ENCODE measurements at places on chromosomes 5 and 9.

- no peak for DNase-seq
Measured at GRCh38 chr9:5978523-5978922, 36.9 kb downstream of the RANBP6 start.

GRCh38 chr9:94973451-94973941 lies 247.0 kb downstream of the AOPEP start:
- no peak for DNase-seq

DNA sequence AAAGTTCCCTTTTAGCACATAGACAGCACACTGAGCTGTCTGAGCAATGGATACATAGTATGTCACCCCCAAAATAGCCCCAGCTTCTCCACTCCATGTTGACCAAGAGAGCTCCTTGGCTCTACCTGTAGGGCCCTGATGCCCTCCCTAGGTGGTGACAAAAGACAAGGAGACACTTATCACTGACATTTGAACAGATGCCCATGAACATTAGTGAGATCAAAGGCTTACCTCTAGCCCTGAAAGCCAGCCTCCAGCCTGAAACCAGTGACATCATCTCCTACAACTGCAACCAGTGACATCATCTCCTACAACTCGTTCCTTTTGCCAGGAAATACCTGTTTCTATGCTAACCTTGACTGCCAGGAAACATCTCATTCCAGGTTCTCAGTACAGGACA lies 122.7 kb downstream of the FSTL4 start:
- DNase-seq = no peak

DNA sequence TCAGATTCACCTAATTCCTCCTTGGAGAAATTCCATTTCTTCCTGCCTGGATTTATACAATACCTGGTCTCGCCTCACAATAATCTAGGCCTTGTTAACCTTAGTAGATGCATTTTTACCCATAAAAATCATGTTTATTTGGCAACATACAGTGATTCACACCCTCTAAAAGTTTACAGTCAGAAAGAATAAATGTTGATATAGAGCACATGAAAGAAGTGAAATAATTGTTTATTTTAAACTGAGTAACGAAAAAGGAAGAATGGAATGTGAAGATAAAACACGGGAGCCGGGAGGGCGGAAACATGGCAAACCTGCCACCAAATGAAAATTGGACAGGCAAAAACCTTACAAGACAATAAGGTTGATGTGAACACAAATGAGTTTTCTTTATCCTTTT lies 28.9 kb upstream of the KCNN2 start:
- DNase-seq = no peak

DNA sequence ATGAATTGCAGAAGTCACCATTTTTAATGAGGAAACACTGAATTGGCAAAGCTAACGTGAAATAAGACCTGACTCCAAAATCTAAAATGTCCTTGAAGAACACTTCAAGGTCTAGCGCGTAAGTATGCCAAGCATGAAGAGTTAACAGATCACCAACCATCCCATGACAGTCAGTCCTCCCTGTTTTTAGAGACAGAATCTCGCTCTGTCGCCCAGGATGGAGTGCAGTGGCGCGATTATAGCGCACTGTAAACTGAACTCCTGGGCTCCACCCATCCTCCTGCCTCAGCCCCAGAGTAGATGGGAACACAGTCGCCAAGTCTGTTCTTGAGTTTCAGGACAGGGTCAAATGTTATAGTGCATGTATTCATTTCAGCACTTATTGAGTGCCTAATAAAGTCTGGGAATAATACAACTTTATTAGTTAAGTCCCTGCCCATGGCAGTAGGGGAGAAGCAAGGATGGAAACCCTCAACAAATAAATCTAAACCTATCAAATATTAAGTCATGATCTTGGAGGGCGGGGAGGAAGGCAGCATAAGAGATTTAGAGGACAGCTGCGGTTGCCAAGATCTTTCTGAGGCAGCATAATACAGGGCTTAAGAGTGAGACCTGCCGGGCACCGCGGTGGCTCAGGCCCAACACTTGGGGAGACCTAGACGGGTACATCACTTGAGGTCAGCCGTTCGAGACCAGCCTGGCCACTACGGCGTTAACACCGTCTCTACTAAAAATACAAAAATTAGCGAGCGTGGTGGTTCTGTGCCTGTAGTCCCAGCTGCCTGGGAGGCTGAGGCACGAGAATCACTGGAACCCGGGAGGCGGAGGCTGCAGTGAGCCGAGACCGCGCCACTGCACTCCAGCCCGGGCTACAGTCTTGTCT lies 1.1 kb downstream of the ATPSCKMT start:
- DNase-seq = no peak

GRCh38 chr9:79682076-79682736 lies 110.4 kb downstream of the TLE4 start:
- no peak for DNase-seq

- no peak for DNase-seq
Measured at GRCh38 chr5:109748546-109748945, 58.8 kb downstream of the MAN2A1 start.

DNA sequence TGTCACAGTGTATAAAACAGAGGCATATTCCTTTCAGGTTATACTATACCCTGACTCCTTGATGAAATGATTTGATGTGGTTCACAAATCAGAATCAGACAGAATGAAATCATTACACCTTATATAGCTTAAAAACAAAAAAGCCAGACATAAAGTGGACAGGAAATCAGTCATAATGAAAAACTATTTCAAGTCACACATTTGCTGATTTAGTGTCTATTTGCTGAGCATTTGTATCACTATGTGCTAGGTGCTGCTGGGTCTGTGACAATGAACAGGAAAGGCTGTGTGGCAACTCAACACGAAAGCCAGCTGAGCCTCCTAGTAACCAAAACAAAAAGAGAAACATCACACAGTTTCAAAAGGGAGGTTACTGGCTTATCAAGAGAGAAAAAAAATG lies 194.0 kb downstream of the EFNA5 start:
- DNase-seq = no peak

GRCh38 chr5:31328040-31328733 lies 134.7 kb downstream of the CDH6 start:
- DNase-seq = no peak

- DNase-seq = no peak
Measured at GRCh38 chr5:179228341-179229121, 116.7 kb downstream of the ADAMTS2 start.

- DNase-seq = no peak
Measured at GRCh38 chr5:175715627-175716522, 58.0 kb downstream of the HRH2 start.

DNA sequence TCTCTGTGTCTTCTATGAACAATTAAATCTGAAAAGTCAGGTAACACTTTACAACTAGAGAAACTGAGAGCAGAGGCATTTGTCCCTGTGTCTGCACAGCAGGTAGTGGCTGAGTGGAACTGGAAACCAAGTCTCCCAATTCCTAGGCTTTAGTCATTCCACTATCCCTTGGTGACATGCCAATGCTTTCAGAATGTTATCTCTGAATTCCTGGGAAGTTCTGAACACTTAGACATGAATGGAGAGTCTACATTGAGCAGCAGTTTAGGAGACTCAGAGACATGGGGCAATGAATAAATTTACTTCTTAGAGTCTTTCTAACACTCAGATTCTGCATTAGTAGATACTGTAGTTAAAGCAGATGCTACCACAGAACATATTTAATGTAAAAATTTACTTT lies 94.8 kb upstream of the APC start:
- no peak for DNase-seq

Data from iPS DF 6.9 (cell line).